ENCODE measurements at places on chromosomes 13 and 19.

- DNase-seq, result no peak
Observed at GRCh38 chr19:19470579-19470978, 44.8 kb downstream of the TSSK6 start.

DNA sequence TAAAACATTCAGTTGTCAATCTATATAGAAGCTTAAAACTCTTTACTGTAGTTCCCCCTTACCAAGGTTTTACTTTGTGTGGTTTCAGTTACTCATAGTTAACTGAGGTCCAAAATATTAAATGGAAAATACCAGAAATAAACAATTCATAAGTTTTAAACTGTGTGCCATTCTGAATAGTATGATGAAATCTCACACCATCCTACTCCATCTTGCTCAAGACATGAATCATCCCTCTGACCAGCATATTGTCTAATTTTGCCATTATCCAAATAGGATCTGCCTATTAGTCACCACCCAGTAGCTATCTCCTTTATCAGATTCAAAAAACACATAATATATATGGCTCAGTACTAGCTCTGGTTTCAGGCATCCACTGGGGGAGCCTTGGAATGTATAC, 22.4 kb downstream of the ZNF571 start:
- no peak for DNase-seq

GRCh38 chr13:65468628-65469027, 1761.5 kb downstream of the PCDH9 start:
- DNase-seq, result no peak

DNA sequence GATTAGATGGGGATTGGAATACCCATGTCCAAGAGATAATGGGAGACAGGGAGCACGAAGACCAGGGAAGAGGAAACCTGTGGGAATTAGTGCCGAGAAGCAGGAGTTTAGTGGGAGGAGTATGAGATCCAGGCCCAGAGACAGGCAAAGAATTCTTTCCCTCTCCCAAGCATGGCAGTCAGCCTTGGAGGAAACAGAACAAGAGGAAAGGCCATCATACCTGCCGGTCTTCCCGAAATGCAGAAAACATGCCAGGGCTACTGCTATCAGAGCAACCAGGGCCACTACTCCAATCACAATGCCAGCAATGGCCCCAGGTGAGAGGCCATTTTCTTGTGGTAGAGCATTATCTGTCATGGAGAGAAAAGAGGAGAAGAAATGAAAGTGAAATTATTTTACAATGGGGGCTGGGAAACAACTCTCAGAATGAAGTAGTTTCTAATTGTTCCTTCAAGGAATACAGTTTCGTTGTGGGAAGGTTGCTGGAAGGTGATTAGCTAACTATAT, 16.1 kb downstream of the CEACAM1 start:
- DNase-seq, result no peak

- DNase-seq, result peak; percentile 61
Observed at GRCh38 chr13:41652735-41653361, 195.5 kb downstream of the RGCC start.

GRCh38 chr13:60924856-60925255, 490.8 kb downstream of the PCDH20 start:
- no peak for DNase-seq

DNA sequence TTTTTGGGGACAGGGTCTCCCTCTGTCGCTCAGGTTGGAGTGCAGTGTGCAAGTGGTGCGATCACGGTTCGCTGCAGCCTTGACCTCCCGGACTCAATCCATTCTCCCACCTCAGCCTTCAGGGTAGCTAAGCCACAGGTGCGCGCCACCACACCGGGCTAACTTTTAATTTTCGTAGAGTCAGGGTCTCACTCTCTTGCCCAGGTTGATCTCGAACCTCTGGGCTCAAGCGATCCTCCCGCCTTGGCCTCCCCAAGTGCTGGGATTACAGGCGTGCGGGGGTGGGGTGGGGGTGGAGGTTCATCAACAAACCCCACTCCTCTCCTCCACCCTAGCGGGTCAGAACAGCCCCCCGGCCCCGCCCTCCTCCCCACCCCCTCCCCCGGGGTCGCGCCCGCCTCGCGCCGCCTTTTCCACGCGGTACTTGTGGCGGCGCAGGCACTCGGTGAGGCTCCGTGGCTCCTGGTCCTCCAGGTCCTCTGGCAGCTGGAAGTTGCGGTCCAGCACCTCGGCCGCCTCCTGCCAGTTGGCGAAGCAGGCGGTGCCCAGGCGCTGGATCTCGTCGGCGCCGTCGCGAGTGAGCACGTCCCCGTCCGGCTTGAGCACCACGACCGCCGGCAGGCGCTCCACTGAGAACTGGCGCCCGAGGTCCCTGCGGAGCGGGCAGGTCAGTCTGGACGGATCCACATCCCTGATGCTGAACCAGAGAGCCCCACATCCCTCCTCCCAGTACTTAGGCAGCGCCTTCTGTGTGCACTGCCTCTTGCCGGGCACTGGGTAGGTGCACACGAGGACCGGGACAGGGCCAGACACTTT, 5.2 kb downstream of the NXNL1 start:
- peak; percentile 31 for DNase-seq

DNA sequence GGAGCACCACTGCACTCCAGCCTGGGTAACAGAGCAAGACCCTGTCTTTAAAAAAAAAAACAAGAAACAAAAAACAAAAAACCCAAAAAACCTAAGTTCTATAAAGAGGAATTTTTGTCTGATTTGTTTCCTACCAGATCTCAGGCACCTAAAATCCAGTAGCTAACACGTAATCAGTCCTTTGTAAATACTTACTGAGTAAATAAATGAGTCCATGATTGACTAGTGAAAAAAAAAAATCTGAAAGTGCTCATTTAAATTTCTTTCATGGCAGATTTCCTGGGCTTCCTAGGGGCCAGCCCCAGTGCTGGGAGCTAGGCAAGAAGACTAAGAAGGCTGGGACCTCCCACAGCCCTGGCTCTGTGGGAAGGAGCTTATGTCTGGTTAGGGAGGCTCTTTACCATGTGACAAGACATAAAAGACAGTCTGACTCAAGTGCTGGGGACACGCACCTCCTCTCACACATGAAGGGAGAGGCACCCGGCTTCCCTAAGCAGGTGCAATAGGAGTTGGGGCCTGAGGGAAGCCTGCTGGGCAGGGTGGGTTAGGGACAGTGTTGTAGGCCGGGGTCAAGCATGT, 22.5 kb downstream of the LIG1 start:
- no peak for DNase-seq

- peak; percentile 80 for DNase-seq
Observed at GRCh38 chr19:35268536-35269437, at the start of gene USF2. TSS of gene USF2 (plus strand) at chr19:35268962. CDS start at chr19:35269102, 140 bp downstream.

- DNase-seq, result no peak
Observed at GRCh38 chr19:35459414-35460082, 11.5 kb downstream of the FFAR2 start.

- DNase-seq, result no peak
Observed at GRCh38 chr13:30585748-30586262, 31.9 kb upstream of the USPL1 start.

DNA sequence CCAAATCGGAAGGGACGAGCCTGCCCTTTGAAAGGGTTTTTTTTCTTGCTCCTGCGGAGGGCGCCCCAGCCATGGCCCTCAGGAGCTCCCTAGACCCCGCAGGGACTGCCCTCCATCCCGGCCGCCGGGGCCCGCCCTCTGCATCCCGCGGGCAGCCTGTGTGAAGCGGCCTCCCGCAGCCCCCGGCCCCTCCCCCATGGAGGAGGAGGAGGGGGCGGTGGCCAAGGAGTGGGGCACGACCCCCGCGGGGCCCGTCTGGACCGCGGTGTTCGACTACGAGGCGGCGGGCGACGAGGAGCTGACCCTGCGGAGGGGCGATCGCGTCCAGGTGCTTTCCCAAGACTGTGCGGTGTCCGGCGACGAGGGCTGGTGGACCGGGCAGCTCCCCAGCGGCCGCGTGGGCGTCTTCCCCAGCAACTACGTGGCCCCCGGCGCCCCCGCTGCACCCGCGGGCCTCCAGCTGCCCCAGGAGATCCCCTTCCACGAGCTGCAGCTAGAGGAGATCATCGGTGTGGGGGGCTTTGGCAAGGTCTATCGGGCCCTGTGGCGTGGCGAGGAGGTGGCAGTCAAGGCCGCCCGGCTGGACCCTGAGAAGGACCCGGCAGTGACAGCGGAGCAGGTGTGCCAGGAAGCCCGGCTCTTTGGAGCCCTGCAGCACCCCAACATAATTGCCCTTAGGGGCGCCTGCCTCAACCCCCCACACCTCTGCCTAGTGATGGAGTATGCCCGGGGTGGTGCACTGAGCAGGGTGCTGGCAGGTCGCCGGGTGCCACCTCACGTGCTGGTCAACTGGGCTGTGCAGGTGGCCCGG, 815 bp downstream of the MAP3K10 start:
- DNase-seq, result peak; percentile 62

DNA sequence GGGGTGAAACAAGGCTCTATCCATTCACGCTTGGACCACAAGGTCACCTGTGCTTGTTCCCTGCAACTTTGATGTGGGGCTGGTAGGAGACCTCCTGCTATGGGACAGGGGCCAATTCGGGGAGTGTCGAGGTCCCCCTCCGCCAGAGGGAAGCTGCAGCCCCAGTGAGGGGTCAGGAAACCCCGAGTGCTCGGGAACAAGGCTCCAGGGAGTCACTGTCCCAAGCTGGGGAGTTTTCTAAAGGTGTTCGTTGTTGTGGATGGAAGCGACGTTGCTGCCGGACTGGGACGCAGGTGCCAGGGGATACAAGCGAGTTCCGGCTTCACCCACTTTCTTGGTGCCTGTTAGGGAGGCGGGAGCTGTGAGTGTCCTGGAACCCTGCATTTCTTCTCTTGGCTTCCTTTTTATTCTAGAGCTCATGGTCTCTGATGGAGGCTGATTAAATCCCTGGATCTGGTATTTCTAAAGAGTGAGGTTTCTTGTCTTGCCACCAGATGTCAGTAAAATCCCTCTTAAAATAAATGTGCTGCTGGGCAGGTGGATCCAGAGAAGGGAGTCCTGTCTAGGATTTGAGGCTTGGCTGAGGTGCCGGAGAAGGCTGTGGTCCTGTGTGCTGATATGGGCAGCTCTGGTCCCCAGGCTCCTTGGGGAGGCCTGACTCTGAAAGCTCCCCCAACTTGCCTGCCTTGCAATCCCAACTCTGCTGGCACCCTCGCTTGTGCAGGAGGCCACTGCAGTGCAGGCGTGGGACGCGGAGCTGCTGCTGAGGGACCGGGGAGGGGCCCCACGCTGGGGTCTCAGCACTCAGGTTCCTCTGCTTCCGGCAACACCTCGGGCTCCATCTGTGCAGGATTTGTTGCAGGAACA, 153.9 kb downstream of the TEX29 start:
- peak; percentile 79 for DNase-seq

- no peak for DNase-seq
Observed at GRCh38 chr19:46147791-46148288, at the start of gene IGFL2. TSS of gene IGFL2 (plus strand) at chr19:46148238. CDS start at chr19:46148279, 41 bp downstream.

- DNase-seq, result peak; percentile 45
Observed at GRCh38 chr13:74243637-74244526, 109.7 kb upstream of the KLF12 start.

GRCh38 chr19:31448221-31448657, 99.0 kb upstream of the TSHZ3 start:
- peak; percentile 91 for DNase-seq

- DNase-seq, result peak; percentile 49
Observed at GRCh38 chr13:33524086-33524485, 238.5 kb upstream of the STARD13 start.

GRCh38 chr13:89968470-89968869, 1379.0 kb upstream of the MIR17HG start:
- DNase-seq, result no peak

DNA sequence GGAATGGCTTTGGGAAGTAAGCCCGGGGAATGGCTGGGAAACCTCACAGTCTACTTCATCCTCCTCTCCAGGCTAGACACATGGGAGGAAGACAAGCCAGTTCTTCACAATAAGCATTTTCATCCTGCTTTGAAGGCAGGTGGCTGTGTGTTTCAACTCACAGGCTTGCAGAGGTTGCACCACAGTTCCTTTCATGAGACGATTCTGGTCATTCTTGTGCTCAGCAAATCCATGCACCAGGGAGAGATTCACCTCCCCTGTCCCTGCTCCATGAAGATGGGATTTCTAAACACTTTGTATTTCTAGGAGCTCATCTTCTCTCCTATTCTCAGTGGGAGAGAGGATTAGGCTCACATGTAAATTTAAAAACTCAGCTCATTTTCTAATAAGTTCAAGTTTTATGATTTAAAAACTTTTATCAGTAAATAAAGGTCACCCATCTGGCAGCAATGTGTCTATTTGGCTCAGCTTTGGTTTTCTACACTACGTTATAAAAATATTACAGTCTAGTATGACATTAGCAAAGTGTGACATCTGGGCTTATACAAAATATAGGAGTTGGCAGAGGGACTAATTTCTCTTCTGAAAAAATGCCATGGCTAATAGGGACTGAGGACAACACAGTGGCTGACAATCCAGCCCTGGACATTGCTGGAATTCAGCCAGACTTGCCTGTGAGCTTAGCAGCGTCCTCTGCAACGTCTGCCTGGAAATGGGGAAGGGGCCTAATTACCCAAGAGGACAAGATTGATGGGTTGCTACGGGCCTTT, 283.2 kb upstream of the SLC10A2 start:
- DNase-seq, result no peak

GRCh38 chr19:2047076-2047448, 4.0 kb downstream of the MKNK2 start:
- DNase-seq, result no peak

- no peak for DNase-seq
Observed at GRCh38 chr13:27666951-27667350, 45.3 kb downstream of the POLR1D start.

DNA sequence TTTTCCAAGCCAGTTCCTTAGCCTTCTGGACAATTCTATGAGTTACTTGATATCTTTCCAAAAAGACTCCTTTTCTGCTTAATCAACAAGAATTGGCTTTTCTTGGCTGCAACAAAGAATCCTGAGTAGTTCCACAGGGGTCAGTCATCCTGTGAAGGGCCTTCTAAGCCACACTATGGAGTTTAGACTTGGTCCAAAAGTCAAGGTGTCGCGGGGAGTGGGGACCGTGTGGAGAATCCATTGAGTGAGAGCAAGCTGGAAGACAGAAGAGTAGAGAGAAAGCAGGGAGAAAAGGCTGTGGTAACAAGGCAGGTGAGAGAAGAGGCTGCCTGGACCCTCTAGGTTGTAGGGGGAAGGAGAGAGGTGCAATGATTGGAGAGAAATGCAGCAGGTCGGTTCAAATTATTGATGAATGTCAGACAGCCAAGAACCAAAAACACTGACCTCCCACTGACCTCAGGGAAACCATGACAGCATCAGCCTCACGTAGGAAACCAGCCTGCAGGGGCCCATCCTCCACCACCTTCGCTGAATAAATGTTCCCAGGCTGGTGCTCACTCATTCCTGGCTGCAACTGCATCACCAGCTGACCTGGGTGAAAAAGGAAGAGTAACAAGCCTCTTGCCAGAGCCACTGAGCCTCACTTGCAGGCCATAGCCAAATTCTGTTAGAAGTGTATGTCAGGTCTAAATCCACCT, 7.1 kb upstream of the IFT88 start:
- no peak for DNase-seq

All from AG20443 (cell line).